ENCODE measurements at places on chromosomes 12 and 14.

DNA sequence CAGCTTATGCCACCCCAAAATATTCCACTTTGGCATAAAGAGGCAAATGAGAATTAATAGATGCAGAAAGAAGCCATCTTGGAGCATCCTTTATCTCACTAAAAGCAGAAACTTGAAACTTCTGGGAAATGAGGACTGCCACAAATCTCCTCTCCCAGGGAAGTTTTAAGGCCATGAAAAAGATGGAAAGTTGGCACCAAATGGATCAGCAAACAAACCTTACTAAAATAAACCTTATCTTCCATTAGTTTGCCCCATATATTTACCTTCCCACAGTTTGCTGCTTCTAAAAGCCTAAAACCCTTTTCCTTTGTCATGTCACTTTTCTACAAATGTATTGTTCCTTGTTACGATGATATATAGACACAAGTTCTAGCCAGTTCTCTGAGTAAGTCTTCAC, 340.0 kb upstream of the USP15 start:
- DNase-seq, result no peak

DNA sequence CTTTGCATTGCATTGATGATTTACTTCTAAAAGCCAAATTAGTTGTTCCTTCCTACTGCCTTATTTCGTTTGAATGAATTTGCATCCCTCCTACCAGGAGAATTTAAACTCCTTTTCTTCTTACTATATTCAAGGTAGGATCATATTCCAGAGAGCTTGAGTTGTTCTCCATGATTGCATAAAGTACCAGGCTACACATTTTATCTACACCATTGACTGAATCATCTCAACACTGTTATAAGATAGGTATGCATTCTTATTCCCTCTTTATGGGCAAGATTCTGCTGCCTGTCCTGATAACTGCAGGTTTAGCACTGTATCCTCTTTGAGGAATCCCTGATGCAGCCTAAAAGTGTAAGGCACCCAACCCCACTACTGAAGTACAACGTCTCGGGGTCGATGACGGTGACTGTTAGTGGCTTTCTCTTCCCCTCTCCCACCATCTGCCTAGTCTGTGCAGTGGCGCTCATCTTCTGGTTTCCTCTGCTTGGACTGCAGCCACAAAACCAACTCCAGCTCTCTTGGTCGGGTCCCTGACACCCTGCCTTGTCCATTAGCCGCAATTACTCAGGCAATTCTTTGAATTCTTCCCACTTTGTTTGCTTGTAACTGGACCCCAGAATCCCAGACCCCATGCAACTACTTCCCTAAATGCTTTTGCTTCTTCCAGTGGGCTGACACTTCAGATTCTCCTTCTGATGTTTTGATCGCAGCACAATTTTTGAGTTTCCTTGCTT, 44.4 kb upstream of the STXBP6 start:
- DNase-seq, result no peak

DNA sequence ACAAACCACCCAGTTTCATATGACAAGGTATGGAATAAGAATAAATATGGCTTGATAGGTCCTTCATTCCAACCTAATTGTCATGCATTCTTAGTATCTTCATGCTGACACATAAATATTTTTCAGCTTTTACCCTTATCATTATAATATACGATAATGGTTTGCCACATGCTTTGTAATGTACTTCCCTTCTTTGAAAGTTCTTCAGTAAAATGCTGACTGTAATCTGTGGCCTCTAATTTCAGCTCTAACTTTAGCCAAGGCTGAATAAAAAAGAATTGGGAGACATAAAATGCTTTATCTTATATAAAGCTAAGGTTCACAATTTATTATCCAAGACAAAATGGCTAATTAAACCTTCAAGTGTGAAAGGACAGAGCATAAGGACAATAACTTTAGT, 2.6 kb upstream of the MAP4K5 start:
- DNase-seq, result no peak

GRCh38 chr14:99715266-99716000, 31.3 kb downstream of the CYP46A1 start:
- no peak for DNase-seq

GRCh38 chr12:20476551-20476950, 108.2 kb downstream of the PDE3A start:
- DNase-seq, result no peak

GRCh38 chr12:82937151-82937550, 250.4 kb downstream of the TMTC2 start:
- DNase-seq, result no peak

GRCh38 chr12:13250416-13250815, 53.9 kb downstream of the EMP1 start:
- DNase-seq, result no peak

- peak; percentile 60 for DNase-seq
Observed at GRCh38 chr12:106246891-106247673, 738 bp downstream of the CKAP4 start.

DNA sequence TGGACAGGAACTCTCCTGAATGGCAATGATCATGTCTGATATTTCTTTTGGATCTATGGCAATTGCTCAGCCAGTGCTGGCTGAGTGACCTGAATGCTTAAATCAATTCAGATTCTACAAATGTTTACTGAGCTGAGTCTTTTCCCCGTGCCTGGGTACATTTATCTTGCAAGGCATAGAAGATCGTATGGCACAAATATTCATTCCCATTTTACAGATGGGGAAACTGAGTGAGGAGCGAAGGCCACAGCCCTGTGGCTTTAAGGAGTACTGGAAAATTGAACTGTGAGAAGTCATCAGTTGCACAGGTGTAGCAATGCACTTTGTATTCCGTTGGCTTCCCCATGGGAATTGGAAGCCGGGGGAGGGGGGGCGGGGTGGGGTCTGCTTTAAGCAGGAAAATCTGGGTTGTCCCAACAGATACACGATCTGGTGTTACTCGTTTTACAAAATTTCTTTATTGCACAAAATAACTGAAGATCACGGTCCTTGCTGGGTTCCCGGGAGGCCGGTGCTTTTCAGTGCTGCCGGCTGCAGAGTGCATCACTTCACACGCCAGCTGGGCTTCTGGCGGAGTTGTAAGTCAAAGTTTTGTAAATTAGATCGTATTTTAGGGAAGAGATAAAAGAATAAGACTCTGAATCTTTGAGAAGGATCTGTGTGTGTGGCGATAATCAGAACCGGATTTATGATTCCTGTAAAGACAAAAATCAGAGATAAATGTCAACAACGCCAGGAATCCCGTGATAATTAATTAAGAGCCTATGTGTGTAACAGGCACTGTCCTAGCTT, 75.0 kb upstream of the MAP1LC3B2 start:
- no peak for DNase-seq

- no peak for DNase-seq
Observed at GRCh38 chr12:65900912-65901672, 76.8 kb downstream of the HMGA2 start.

- no peak for DNase-seq
Observed at GRCh38 chr14:42014301-42014700, 407.6 kb downstream of the LRFN5 start.

GRCh38 chr14:101561145-101561896, at the start of gene DIO3:
TSS of gene DIO3 (plus strand) at chr14:101561495.
- DNase-seq, result no peak

GRCh38 chr12:82687021-82688011, 610 bp downstream of the TMTC2 start:
- peak; percentile 79 for DNase-seq

DNA sequence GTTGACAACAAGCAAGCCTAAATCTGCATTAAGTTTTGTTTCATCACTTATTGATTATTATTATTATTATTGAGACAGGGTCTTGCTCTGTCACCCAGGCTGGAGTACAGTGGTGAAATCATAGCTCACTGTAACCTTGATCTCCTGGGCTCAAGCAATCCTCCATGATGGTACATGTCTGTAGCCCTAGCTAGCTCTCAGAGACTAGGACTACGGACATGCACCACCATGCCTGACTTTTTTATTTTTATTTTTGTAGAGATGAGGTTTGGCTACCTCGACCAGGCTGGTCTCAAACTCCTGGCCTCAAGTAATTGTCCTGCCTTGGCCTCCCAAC, 35.7 kb upstream of the STK38L start:
- no peak for DNase-seq

GRCh38 chr12:53173085-53173715, 7.3 kb upstream of the ZNF740 start:
- no peak for DNase-seq

DNA sequence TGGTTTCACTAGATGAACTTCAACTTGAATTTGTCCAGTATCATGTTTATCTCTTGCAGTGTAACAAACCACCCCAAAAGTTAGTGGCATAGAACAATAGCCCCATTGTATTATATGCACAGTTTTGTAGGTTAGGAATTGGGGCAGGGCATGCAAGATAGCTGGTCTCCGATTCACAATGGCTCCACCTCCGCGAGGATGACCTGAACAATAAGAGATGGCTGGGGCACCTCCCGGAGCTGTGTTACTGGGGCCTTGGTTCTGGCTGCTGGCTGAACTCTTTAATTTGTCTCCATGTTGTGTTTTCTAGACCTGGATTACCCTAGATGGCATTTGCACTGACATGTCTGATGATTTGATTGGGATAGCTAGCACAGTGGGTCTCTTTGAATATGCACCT, 20.4 kb upstream of the VRK1 start:
- no peak for DNase-seq

- DNase-seq, result no peak
Observed at GRCh38 chr14:20607617-20608016, 16.4 kb upstream of the RNASE12 start.

DNA sequence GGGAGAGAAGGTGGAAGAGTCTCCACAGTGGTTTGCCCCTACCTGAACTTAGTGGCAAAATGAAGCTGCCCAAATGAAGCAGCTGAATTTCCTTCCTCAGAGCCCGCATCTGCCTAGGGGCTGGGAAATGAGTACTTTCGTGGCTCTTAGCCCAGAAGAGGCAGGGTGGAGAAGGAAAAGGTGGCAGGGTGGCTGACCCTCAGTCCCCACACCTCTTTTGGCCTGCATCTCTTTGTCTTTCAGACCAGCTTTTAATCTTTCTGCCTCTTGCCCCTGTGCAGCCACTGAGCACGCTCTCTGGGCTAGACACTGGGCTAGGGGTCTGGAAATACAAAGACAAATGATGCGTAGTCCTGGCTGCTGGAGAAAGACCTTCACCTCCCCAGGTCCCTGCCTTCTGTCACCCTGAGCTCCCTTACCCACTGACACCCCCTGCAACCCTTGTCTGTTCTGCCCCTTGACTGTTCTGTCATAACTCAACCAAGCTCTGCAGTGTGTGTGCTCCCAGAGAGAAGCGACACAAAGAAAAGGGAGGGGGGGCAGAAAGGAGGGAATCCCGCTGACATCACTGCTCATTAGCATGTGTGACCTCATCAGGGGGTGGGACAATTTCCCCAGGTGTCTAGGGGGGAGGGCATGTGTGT, 371 bp upstream of the REM2 start:
- peak; percentile 51 for DNase-seq

GRCh38 chr12:109605016-109605415, 31.4 kb downstream of the MVK start:
- no peak for DNase-seq

- DNase-seq, result no peak
Observed at GRCh38 chr14:24249230-24250021, 7.0 kb upstream of the TINF2 start.

DNA sequence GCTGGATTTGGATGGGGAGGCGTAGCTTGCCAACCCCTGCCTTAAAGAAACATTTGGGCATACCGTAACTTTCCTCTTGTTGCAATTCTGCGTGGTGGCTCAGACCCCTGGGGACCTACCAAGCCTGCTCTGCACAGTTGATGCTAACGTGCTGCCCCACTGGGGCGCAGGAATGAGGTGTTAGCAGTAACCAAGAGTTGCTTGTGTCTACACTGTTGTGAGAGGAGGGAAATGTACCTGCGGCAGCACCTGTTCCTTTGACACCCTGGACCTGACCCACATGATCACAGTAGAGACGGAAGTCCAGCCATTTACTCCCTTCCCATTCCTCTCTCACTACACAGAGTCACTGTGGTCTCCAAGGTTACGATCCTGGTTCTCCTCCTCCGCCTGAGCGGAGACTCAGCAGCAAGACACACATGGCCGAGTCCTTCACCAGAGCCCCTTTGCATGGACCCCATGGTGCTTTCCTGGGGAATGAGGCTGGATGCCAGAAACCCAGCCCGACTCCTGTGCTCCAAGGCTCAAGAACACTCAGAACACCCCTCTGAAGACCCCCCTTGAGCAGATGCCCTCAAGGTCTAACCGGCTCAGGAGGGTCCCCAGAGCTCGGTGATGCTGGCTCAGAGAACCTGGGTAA, 84.8 kb downstream of the FBXL14 start:
- DNase-seq, result no peak

DNA sequence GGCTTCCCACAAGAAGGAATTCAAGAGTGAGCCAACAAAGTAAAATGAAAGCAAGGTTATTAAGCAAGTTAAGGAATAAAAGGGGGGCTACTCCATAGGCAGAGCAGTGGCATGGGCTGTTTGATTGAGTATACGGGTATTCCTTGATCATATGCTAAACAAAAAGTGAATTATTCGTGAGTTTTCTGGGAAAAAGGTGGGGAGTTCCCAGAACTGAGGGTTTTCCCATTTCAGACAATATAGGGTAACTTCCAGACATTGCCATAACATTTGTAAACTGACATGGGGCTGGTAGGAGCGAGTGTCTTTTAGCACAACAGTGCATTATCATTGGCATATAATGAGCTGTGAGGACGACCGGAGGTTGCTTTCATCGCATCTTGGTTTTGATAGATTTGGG, 2.0 kb upstream of the BCL2L14 start:
- DNase-seq, result no peak

- no peak for DNase-seq
Observed at GRCh38 chr12:57874166-57875108, 27.9 kb upstream of the CTDSP2 start.

GRCh38 chr14:94382716-94383596, 5.4 kb downstream of the SERPINA1 start:
- no peak for DNase-seq

GRCh38 chr12:50190859-50191258, 23.7 kb upstream of the CERS5 start:
- no peak for DNase-seq

DNA sequence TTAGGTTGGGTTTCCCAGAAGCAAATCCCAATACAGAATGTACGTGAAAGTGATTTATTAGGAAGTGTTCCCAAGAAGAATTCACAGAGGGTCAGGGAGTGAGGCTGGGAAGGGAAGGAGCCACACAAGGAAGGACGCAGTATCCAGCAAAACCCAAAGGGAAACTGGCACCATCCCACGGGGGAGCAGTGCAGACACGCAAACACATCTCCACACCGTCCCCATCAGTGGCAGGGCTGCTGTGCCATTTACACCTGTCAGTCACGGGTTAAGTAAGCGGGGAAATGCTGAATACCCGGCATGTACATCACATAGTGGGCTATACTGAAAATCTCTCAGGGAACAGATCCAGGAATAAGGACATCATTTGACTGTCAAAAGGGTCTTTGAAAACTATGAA, 93.9 kb downstream of the SLC38A1 start:
- DNase-seq, result no peak

DNA sequence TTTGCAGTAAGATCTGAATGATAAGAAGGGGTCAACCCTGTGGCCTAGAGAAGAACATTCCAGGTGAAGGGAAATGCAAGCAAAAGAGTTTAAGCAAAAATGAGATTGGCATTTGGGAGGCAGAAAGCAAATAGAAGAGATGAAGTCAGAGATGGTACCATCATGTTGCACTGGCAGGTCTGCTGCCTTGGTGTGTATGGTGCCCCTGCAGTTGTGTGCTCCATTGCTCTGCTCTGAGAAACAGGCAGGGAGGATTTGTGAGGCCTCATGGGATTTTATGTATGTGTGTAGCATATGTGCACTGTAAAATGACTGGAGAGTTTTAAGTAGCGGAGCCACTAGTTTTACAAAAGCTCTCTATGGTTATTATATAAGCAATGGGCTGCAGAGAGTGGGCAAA, 6.6 kb downstream of the LDHB start:
- no peak for DNase-seq

All from activated CD8-positive, alpha-beta T cell treated with anti-CD3 and anti-CD28 coated beads for 36 hours (primary cell).